CD4-positive, alpha-beta T cell treated with Interleukin-1 beta for 1 hour (primary cell): ENCODE measurements at places on chromosomes 6 and 20.

DNA sequence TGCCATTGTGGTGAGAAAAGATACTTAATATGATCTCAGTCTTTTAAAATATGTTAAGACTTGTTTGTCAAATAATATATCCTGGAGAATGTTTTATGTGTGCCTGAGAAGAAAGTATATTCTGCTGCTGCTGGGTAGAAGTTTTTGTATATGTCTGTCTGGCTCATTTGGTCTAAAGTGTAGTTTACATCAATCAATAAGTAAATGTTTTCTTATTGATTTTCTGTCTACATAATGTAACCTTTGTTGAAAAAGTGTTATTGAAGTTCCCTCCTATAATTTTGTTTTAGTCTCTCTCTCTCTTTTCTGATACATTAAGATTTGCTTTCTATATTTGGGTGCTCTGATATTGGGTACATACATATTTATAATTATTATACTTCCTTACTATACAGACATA is 201.2 kb downstream of the THBS2 start:
- no peak for DNase-seq

DNA sequence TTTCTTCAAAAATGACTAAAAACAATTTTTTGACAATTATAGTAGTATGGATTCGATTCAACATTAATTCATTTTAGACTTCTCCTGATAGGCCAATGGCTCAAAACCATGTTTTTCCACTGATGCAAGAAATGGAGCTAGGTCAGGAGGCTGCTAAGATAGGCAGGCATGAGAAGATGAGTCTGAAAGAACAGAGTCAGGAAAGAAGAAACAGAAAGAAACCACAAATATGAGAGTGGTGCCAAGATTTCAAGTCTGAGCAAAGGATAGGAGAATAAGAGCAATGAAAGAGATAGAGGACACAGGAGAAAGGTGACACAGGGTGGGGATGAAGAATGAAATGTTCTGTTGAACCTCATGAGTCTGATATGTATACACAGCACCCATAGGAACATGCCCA is 112.2 kb downstream of the TASP1 start:
- DNase-seq: no peak

- DNase-seq: no peak
Measured at GRCh38 chr6:159445351-159445750, 247.7 kb downstream of the SOD2 start.

DNA sequence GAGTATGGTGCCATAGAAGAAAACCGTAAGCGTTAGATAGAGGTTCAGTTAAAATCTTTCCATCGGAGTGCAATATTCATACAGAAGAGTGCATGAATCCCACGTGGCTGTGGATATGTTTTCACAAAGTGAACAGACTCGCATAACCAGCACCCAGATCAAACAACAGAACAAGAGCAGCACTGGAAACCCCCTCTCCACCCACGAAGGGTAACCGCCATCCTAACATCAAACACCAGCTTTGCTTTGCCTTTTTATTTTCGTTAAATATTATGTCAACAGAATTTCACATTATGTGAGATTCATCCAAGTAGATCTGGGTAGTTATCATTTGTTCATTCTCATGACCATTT is 4.7 kb downstream of the GTSF1L start:
- DNase-seq: peak; percentile 59

DNA sequence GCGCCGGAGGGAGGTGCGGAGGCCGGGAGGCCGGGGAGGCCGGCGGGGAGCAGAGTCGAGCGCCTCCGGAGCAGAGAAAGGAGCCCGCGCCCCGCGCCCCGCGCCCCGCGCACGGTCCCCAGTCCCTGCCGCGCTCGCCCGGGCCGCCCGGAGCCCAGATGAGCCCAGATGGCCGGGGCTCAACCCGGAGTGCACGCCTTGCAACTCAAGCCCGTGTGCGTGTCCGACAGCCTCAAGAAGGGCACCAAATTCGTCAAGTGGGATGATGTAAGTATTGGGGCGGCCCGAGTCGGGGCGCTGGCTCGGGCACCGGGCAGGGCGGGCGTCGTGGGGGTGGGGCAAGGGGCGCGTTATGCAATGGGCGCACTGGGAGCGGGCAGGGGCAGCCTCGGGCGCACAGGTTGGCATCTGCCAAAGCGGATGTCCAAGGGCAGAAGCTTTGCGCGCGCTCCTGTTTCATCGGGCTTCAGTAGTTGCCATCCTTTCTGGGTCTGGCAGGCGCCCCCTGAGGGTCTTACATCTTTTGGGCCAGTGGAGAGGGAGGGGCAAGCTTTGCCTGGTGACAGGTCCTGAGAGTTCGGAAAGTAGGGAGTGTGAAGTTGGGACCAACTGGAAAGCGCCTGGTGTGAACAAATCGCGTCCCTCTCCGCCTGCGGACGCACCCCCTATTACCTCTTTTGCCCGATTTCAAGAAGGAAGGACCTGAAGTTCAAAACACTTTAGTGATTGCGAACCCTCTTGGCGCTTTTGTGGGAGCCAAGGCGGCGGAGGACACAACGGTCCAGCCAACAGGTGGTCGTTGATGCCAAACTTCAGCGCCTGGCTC is 631 bp downstream of the PLCB1 start:
- peak; percentile 27 for DNase-seq
